ENCODE measurements at places on chromosomes 2 and 18.

DNA sequence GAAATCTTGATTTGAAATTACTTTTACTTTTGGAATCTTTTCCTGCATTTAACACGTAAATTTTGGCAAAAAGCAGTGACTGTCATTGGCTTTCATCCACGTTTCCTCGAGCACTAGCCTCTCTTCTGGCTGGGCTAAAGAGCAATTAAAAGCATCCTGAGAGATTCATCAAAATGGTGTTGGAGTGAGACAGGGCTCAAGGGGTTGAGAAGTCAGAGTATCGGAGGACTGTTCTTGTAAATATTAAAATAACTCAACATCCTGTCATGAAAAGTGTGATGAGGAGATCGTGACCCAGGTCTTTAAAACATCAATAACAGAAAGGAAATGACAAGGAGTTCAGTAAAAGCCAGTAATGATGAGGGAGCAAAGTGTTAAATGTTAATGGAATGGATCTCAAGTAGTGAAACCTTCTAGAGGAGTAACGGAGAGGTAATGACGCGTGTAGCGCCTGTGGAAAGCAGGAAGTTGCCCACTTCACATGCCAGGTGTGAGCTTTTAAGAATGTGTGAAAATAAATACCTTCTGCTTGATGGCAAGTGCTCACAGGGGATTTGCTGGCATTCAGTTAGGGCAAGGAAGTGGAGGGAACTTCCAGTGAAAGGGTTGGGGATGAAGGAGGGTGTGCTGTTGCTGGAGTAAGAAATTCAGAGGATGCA is 754.4 kb downstream of the ADCYAP1 start:
- H3K27ac ChIP-seq: no peak overlapping the region
- no peak overlapping the region for H3K4me3 ChIP-seq
- no peaks in the 10 kb centered on the region for H3K36me3 ChIP-seq
- no peaks in the 10 kb centered on the region for H3K4me1 ChIP-seq
- DNase-seq: no peak

DNA sequence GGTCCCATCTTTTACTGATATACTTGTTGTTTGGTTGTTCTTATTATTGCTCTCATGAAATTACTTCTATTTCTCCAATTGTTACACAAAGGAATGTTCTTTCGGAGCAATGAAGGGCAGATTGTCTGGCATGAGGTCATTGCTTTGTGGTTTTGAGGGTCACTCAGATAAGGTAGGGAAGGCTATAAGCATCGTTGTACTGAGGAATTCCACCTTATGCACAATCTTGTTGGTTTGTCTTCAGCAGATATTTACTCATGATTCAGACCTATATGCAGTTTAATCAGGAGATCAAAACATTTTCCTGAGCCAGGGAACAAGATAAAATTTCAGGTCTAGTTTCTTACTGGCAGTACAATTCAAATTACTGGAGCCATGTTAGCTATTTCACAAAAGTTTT is 163.0 kb upstream of the SPHKAP start:
- H3K4me3 ChIP-seq: no peak overlapping the region
- H3K36me3 ChIP-seq: no peaks in the 10 kb centered on the region
- H3K27me3 ChIP-seq: no peaks in the 10 kb centered on the region
- no peak overlapping the region for H3K27ac ChIP-seq

DNA sequence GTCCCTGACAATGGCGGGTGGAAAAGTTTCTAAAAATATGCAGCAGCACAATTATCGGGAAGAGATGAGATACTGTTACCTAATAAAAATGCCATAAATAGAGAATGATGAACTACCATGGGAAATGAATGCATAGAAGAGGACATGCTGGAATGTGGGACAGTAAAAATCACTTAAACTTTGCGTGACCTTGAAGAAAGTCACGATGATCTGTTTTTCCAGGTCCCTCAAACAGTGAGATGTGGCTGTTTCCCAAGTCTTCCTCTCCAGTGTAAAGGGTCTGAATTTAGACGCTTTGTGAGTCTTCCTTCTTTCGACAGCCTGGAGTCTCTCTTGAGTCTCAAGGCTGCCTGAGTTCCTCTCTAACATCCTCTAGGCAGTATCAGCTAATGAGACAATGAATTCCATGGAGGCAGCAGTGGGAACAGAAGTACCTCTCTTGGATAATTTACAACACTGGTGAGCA is 1.4 kb downstream of the CLUL1 start:
- DNase-seq: no peak
- no peak overlapping the region for H3K27ac ChIP-seq
- H3K4me3 ChIP-seq: no peak overlapping the region

GRCh38 chr2:113974727-113975126 is 84.8 kb downstream of the ACTR3 start:
- DNase-seq: no peak
- H3K27ac ChIP-seq: no peak overlapping the region
- H3K4me3 ChIP-seq: no peak overlapping the region
- no peaks in the 10 kb centered on the region for H3K27me3 ChIP-seq

DNA sequence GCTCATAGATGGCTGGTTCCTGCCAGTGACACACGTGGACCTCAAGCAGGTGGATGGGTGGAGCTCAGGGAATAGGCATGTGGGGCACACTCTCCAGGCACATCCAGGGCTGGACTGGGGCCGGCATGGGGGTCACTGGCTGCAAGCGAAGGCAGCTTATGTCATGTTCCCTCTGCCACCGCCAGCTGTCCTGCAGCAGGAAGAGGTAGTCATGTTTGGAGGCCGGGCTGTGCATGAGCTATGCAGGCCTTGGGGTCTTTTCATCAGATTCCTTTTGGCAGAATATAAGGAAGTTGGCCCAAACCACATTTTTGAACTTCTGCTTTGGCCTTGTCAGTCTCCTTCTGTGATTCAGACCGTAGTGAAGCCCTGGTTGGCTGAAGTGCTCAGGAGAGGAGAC is 61.5 kb downstream of the AGAP1 start:
- no peaks in the 10 kb centered on the region for H3K36me3 ChIP-seq
- no peak for DNase-seq
- H3K27me3 ChIP-seq: no peaks in the 10 kb centered on the region

DNA sequence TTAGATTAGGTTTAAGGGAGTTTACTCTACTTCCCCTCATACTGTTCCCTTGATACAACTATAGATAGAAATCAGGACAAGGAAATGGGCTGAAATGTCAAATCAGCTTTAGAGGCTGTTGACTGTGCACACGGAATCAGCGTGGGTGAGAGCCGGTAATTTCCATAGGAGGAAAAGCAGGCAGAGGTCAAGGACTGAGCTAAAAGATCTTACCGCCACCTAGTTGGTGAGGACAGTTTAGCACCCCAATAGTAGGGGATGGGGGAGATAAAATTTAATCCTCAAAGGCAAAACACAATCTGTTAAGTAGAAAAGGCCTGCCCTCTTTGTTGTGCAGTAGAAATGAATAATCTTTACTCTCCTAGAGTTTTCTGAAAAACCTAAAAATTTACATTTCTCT is 1154.5 kb upstream of the CHAC2 start:
- H3K27me3 ChIP-seq: no peaks in the 10 kb centered on the region
- H3K27ac ChIP-seq: no peak overlapping the region
- no peaks in the 10 kb centered on the region for H3K4me1 ChIP-seq
- H3K4me3 ChIP-seq: no peak overlapping the region
- no peaks in the 10 kb centered on the region for H3K36me3 ChIP-seq
